Vagina (tissue), 2 donors: ENCODE measurements at places on chromosomes 7 and 10. TPM values are rescaled to one million over a fixed set of nuclear protein-coding genes. Genes with fewer than 3 reads are reported as not detected.

DNA sequence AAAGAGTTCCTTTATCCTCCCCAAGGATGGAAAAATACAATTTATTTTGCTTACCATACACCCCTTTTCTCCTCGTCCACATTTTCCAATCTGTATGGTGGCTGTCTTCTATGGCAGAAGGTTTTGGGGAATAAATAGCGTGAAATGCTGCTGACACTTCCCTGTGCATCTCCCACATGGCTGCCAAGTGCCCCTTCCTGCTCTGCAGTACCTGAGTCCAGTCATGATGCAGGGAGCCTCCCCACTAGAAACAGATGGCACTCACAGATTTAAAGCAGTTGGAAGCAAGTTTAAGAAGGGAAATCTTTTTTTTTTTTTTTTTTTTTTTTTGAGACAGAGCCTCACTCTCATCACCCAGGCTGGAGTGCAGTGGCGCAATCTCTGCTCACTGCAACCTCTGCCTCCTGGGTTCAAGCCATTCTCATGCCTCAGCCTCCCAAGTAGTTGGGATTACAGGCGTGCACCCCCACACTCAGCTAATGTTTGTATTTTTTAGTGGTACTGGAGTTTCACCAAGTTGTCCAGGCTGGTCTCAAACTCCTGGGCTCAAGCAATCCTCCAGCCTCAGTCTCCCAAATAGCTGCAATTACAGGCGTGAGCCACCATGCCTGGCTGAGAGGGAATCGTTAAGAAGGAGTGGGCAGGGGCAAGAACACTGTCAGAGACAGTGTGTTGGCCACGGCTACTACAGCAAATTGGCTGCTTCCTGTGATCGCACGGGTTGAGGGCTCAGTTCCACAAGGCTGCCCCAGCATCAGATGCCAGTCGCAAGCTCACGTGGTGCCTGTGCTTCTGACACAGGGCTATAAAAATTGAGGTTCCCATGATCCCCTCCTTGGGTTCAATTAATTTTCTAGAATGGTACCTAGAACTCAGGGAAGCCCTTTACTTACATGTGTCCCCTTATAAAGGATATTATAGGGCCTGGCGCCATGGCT, 5.3 kb upstream of the PILRA start:
- no peak overlapping the region for H3K4me3 ChIP-seq
- no peaks in the 10 kb centered on the region for H3K36me3 ChIP-seq
- no peaks in the 10 kb centered on the region for H3K27me3 ChIP-seq

- no peaks in the 10 kb centered on the region for H3K27me3 ChIP-seq
- no peaks in the 10 kb centered on the region for H3K4me1 ChIP-seq
- no peak for DNase-seq
- H3K27ac ChIP-seq, result no peak overlapping the region
- H3K36me3 ChIP-seq, result no peaks in the 10 kb centered on the region
- no peak overlapping the region for H3K4me3 ChIP-seq
Measured at GRCh38 chr10:62562101-62562500, 187.9 kb downstream of the ZNF365 start.

DNA sequence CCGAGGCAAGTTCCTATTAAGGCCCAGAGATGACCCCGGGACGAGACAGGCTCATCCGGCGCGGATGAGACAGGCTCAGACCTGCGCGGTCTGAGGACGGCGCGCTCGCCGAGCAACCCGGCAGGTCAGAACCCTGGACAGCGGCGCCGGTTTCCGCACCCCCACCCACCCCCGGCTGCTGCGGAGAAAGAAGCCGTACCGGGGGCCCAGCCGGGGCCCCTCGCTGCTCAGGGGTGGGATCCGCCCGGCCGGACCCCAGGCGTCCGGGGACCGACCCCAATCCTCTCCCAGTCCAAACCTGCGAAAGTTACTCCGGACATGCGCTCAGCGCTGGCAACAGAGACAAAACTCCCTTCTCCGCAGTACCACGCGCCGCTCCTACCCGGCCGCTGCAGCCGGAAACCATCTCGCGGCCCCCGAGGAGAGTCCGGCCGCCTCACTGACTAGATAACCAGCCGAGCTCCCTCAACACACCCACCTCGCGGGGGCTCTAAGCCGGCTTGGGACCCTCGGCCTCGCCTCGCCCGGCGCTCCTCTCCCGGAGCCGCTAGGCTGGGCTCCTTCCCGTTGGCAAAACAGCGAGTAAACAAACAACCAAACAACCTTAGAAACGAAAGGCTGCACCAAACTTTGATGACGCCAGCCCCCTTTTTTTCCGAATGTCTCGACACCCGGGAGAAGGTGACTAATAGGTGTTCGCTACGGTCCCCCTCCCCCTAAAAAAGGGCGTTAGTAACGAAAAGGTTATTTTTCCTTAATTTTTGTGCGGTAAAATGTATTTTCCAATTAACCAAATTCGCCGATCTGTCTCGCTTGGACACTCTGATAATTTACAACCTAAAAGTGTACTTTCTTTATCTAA, 2.3 kb upstream of the DRGX start:
- peaks cover 19% of the 10 kb centered on the region for H3K4me1 ChIP-seq
- no peak overlapping the region for H3K27ac ChIP-seq
- H3K4me3 ChIP-seq, result no peak overlapping the region
- no peaks in the 10 kb centered on the region for H3K36me3 ChIP-seq
- peaks cover 26% of the 10 kb centered on the region for H3K27me3 ChIP-seq
- DNase-seq, result no peak

ACTL6B gene
- total RNA-seq, result 0.49 TPM
